T-helper 9 cell (primary cell): ENCODE measurements at places on chromosomes 7 and 10.

DNA sequence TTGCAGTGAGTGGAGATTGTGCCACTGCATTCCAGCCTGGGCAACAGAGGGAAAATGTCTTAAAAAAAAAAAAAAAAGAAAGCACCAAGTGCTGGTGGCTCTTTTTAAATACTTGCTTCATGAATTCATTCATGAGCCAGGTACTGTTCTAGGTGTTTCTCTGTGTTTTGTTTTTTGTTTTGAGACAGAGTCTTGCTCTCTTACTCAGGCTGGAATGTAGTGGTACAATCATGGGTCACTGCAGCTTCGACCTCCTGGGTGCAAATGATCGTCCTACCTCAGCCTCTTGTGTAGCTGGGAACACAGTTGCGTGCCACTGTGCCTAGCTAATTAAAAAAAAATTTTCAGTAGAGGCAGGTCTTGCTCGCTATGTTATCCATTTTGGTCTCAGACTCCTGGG, 5.3 kb downstream of the STOX1 start:
- DNase-seq, result no peak

DNA sequence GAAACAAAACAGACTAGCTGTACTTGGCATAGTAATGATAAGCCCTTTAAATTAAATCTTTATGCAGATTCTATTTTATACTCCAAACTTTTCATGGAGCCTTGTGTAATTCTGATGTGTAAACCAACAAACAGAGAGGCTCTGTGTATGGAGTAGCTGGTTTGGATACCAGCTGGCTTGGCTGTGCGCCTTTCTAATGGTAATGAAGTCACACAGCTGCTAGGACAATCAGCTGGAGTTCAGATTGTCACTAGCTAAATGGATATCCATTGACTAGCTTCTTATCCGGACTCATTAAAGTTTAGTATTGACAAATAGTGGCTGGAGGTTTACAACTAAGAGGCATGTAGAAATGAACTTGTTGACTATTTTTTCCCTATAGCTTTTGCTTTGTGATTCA, 398.4 kb downstream of the DGKB start:
- no peak for DNase-seq

DNA sequence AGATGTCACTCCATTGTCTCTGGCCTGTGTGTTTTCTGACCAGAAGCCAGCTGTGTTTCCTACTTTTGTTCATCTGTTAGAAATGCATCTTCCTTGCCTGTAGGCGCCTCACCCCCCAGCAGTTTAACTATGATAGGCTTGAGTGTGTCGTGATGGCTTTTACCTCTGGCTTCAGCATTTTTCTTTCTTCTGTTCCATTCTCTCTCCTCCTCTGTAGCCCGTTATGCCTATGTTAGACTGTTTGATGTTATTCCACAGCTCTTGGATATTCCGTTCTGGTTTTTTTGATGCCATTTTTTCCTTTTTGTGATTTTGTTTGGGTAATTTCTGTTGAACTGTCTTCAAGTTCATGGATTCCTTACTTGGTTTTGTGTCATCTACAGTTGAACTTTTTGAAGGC, 17.9 kb downstream of the MMP21 start:
- DNase-seq, result no peak

GRCh38 chr7:138032770-138033169, 30.9 kb upstream of the CREB3L2 start:
- DNase-seq, result no peak

DNA sequence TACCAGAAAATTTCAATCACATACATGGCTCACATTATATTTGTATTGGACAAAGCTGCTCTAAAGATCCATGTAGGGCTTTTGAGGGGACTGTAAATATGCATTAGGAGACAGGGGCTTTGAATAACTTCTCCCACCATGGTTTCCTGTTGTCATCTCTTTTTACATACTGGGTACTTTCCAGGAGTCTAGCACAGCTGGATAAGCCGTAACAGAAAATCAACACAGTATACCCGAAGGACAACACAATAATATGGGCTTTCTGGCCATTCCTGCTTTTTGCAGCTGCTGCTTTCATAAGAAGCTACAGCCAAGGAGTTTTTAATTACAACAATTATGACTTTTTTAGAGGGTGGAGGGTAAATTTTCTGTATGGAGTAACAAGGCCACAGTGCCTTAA, 63.4 kb upstream of the SRPK2 start:
- no peak for DNase-seq

- no peak for DNase-seq
Observed at GRCh38 chr7:44505595-44505994, 15.1 kb upstream of the NUDCD3 start.

GRCh38 chr10:99521765-99522469, 10.8 kb upstream of the NKX2-3 start:
- no peak for DNase-seq

DNA sequence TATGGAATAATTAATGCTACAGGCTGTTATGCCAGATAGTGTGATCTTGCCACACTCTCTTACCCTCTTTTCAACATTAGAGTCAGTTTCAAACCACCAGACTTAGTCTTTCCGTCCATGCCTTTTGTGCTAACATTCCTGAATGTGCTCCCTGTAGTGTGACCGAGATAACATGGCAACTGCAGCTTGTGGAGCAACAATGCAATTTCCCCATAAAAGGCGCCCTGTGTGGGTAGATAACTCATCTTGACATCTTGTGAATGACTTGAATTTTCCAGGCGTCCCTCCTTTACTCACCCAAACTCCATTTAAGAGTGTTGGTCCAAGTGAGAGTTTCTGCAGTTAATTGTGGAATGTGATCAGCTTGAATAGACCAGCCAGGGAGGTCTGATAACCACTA, 99.6 kb downstream of the DNAH11 start:
- DNase-seq, result no peak

DNA sequence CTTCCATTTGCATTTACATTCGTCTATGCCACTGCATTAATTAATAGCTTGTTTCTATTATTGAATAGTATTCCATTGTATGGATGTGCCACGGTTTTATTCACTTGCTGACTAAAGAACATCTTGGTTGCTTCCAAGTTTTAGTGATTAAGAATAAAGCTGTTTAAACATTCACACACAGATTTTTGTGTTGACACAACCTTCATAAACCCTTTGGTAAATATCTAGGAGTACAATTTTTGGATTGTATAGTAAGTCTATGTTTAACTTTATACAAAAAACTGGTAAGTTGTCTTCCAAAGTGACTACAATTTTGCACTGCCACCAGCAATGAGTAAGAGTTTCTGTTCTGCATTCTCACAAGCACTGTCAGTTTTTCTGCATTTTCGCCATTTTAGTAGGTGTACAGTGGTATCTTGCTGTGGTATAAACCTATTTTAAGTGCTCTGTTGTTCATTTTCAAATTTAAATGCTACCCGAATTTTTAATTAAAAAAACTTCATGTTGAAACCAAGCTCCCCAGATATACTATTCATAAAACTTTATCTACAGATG, 121.4 kb downstream of the RNF133 start:
- DNase-seq, result no peak

DNA sequence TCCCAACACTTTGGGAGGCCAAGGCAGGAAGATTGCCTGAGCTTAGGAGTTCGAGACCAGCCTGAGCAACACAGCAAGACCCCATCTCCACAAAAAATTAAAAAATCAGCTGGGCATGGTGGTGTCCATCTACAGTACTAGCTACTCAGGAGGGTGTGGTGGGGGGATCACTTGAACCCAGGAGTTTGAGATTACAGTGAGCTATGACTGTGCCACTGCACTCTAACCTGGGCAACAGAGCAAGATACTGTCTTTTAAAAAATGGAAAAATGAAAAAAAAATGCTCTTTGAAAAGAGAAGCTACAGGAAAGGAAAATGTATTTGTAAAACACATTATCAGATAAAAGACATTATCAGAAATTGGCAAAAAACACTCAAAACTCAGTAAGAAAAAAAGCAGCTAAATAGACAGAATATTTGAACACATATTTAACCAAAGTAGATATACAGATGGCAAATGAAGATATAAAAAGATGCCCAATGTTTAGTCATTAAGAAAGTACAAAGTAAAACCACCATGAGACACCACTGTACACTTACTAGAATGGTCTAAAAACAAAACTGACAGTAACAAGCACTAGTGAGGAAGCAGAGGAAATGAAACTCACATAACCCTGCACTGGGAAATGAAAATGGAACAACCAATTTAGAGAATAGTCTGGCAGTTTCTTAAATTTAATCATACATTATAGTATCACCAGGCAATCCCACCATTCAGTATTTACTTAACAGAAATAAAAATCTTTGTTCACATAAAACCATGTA, 40.5 kb downstream of the NRBF2 start:
- no peak for DNase-seq

DNA sequence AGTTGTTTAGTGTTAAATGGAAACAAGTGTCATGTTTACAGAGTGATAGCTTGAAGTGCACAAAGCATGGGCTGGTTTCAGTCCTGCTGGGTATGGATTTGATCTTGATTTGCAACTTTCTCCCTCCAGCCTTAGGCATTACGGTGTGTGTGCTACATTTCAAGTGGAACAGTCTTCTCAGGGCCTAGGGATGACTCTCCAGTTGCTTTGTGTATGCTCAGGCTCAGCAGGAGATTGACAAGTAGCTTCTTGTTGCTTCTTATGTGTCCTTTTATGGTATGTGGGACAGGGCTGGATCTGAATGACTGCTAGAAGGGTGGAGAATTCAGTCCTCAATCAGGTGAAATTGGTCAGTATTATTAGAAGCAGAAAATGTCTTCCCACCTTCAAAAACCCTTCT, 51.3 kb upstream of the PLEKHA1 start:
- DNase-seq, result no peak

GRCh38 chr10:109998513-109998912, 9.3 kb upstream of the ADD3 start:
- DNase-seq, result no peak

DNA sequence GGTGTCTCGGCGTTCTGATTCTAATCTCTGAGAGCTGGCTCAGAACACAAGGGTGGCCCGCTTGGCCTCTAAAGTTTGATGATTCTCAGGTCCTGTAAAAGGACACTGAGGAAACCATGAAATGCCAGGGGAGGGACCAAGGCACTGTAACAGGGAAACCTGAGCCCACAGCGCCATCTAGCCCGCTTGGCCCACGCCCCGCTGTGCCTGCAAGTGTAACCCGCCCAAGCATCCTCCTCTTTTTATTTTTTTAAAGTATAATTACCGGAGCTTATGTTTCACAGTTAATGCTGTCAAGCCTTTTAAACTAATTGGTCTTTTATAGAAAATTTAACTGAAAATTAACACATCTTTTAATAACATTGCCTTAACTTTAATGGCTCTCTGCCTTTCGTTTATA, 734.7 kb downstream of the KCNMA1 start:
- no peak for DNase-seq

DNA sequence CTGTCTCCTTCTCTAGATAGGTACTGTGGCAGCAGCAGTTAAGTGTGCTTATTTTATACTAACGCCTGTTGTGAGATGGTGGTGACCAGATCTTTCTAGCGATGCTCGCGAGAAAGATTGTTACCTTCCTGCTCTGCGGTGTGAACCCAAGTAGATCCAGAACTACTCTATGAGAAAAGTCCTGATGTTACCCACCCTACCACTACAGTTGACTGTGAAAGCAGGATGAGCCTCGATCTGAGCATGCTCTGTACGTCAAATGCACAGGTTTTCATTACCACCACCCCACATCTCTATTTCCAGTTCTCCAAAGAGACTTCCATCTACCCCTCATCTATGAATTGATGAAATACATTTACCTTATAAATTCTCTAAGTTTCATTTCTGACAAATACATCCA, 64.6 kb upstream of the KCTD7 start:
- no peak for DNase-seq

GRCh38 chr7:104967595-104967994, 46.4 kb upstream of the KMT2E start:
- no peak for DNase-seq

DNA sequence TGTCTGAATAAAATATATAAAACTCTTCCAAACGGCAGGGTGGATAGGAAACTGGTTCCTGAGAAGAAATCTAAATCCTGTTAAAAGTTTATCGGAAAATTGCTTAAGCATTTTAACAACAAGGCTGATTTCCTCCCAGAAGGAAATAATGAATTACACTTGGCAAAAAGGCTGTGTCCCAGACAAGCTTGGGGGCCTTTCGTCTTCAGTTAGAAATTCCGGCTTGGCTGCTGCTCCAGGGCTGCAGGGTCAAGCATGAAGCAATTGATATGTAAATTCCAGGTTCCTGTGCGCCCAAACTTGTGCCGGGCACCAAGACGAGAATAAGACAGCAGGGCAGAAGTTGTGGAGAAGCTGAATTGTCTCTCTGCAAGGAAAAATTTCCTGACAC, 38.0 kb upstream of the LBX1 start:
- no peak for DNase-seq

DNA sequence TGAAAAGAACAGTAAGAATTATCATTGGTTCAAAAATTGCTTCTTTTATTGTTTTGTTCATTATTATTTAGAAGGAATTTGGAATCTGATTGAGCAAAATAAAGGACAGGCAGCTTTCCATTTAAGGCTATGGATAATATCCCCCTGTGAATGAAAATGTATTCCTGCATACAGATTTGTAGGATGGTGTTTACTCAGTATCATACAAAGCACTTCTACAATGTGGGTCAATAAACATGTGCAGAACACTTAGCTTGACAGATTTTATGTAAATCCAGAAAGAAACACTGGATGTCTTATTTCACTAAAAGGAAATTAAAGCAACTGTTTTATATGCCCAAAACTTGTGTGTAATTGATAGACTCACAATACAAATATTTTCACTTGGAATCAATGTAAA, 189.7 kb downstream of the THSD7A start:
- DNase-seq, result no peak

- no peak for DNase-seq
Observed at GRCh38 chr10:111126077-111126476, 49.2 kb downstream of the ADRA2A start.

DNA sequence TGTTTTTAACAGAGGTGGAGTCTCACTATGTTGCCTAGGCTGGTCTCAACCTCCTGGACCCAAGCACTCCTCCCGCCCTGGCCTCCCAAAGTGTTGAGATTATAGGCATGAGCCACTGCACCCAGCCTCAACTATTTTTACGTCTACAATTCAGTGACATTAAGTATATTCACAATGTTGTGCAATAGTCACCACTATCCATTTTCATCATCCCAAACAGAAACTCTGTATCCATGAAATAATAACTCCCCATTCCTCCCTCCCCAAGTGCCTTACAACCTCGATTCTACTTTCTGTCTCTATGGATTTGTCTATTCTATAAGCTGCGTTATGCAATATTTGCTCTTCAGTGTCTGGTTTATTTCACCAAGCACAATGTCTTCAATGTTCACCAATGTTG, 20.3 kb upstream of the ZNRF2 start:
- no peak for DNase-seq

GRCh38 chr10:48603421-48604038, 1.3 kb downstream of the ARHGAP22 start:
- DNase-seq, result no peak

DNA sequence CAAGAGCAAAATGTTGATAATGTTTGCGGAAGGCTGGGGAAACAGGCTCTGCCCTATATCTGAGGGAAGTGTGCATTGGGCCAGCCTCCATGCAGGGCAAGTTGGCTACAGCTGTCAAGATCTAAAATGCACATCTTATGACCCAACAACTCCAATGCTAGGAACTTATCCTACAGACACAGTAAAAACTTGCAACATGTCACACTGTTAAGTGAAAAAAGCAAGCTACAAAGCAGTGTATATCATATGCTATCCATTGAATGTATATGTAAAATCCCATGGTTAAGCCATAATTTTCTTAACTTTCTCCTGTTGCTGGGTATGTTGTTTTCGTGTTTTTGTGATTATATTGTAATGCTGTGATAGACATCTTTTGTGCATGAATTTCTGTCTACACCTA, 16.3 kb upstream of the KAT6B start:
- no peak for DNase-seq

GRCh38 chr10:123621916-123622315, 44.2 kb upstream of the GPR26 start:
- no peak for DNase-seq
